ENCODE measurements at places on chromosomes 2 and 18. TPM values are rescaled to one million over a fixed set of nuclear protein-coding genes. Genes with fewer than 3 reads are reported as not detected.

Gene ACP1
- total RNA-seq: 64.2 TPM

Gene ALKAL2
- total RNA-seq: 0.99 TPM

Gene DHRS9
- 8.4 TPM for total RNA-seq

Gene SERPINB4
- not detected for total RNA-seq

DNA sequence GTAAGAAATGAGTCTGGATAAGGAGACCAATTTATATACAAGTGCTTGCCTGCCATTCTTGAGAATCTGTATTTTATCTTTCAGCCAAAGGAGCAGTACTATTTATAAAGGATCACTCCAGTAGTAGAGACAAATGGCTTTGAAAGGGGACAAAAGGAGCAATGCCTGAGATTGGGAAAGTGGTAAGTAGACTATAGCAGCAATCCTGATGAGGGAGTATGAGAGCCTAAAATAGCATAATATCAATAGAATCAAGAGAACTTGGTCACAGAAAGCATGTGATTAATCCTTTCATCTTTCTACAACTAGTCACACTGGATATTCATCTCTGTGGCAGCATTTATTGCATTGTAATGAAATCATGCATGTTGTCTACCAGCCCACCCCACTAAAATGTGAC, 20.2 kb downstream of the NRXN1 start:
- no peak for DNase-seq

DNA sequence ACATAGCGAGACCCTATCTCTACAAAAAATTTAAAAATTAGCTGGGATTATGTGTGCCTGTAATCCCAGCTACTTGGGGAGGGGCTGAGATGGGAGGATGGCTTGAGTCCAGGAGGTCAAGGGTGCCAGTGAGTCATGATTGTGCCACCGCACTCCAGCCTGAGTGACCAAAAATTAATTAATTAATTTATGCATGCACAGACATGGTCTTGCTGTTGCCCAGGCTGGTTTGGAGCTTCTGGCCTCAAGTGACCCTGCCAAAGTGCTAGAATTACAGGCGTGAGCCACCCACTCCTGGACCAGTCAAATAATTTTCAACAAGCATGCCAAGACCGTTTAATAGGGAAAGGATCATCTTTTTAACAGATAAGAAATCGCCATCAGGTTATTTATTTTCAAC, 57.7 kb upstream of the TFCP2L1 start:
- no peak for DNase-seq

DNA sequence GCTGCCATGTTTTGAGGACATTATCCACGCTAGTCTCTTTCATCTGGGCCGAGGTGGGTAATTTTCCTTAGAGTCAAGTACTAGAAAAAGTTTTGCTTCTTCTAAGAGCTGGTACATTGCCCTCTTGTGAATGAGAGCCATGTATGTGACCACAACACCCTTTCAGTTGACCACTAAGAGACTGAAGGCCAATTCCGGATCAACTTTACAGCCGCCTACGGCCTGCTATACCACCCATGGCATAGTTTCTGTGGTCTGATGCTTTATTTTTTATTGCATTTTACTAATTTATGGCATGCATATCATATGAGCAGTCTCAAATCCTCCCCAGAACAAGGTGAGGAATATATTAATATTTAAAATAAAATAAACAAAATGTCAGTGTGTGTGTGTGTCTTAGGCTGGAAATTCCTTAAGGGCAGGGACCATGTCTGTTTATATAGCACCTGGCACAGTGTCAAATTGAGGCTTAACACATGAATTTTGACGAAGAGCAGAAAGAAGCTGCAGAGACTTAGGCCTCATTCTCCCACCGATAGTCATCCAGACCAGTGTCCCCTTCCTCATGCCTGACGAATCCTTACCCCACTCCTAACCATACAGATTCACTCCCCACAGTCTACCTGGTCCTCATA, 35.4 kb downstream of the PSD4 start:
- DNase-seq: no peak

DNA sequence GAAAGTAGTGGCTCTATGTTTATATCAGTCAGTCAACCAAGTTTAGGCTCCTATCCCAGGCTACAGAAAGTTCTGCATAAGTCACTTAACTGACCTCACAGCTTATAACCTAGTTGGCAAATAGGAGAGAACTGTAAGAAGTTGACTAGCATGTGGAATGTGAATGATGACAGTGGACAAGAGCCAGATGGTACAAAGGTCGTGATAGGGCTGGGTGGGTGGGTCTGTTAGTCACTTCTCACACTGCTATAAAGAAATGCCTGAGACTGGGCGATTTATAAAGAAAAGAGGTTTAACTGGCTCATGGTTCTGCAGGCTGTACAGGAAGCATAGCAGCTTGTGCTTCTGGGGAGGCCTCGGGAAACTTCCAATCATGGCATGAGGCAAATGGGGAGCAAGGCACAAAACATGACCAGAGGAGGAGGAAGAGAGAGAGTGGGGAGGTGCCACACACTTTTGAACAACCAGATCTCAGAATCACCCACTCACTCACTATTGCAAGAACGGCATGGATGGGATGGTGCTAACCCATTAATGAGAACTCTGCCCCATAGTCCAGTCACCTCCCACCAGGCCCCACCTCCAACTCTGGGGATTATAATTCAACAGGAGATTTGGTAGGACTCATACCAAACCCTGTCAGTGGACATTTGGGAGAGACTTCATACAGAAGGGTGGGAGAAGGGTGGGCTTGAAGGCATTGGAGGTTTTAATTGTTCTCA, 68.8 kb downstream of the LTBP1 start:
- no peak for DNase-seq

DNA sequence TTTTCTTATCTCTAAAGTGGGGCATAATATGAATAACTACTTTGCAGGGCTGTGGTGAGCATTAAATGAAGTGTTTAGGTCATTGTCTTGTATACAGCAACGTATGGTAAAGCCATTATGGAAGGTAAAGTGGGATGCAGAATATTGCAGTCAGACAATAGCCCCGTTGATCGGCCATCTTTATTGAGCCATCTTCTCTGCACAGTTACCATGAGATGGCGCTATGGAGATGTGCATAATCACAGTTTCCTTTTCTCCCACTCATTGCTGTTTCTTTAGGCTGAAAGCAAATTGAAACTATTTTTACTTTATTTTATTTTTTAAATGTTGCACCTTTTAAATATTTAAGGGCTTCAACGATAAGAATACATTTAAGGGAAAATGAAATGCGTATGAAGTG, 108.9 kb downstream of the THSD7B start:
- no peak for DNase-seq

DNA sequence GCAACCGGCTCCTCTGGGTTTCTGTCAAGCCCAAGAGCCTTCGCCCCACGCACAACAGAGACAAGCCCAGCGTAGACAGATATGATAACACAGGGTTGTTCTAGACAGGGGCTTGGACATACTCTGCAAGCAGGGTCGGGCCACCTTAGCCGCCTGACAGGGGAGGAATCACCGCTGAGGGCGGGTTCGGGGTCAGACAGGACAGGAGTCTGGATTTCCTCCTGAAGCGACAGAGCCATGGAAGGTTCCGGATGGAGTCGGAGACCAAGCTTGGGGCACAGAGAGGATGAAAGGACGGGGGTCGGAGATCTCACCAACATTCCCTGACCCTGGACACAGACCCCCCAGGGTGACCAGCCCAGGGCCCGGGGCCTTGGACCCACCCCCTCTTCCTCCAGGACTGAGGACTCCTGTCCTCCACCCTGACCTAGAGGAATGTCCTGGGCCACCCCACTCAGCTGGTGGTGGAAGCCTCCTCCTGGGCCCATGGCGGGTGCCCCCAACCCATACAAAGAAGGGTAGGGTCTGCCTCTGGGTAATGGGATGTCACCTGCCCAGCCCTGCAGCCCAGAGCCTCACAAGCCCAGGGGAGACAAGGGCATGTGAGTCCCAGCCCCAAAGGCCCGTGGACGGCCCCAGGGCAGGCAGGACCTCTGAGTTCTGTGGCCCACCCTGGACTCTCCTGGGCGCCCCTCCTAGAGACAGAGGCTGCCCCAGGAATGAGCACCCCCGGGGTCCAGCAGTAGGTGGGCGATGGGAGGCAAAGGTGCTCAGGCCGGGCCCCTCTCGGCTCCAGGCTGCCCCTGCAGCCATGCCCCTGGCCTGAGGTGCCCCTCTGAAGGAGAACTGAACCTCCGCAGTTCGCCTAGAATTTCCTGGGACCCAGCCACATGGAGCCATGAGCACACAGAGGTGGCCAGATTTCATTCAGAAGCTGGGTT, 44.1 kb upstream of the GPC1 start:
- DNase-seq: peak; percentile 4

GRCh38 chr2:3292416-3292815, 85.2 kb downstream of the EIPR1 start:
- no peak for DNase-seq

DNA sequence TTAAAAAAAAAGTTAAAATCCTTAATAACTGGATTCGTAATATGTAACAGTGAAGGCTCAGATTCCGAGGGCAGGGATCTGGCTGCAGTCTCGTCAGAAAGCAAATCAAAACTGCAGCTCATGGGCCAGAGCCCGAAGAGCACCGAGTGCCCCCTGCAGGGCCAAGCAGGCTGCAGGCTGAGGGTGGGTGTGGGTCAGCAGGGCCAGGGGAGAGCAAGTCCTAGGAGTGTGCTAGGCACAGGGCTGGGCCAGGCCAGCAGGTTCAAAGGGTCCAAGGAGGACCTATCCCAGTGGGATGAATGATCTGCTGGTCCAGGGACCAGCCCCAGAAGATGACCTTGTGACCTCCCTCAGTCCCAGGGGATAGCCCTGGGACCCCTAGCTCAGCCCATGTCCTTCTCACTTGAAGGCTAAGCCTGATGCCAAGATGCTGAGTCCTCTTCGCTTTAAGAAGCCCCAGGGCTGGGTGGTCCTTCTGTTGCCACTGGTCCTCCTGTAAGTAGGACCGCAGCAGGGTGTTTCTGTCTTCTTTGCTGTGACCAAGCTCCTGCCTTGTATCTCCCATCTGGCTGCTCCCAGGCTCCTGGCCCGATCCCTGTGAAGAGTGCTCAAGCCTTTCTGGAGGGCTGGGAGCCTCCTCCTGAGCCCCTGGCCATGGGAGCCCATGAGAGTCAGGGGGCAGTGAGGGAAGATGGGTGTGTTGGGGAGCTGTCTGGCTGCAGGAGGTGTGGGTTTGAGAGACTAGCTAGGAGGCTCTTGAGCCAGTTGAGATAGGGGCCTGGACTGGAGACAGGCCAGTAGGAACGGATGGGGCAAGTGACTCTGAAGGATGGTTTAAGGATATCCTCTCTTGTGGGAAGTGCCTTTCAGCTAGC, 150.7 kb downstream of the DYSF start:
- DNase-seq: no peak

DNA sequence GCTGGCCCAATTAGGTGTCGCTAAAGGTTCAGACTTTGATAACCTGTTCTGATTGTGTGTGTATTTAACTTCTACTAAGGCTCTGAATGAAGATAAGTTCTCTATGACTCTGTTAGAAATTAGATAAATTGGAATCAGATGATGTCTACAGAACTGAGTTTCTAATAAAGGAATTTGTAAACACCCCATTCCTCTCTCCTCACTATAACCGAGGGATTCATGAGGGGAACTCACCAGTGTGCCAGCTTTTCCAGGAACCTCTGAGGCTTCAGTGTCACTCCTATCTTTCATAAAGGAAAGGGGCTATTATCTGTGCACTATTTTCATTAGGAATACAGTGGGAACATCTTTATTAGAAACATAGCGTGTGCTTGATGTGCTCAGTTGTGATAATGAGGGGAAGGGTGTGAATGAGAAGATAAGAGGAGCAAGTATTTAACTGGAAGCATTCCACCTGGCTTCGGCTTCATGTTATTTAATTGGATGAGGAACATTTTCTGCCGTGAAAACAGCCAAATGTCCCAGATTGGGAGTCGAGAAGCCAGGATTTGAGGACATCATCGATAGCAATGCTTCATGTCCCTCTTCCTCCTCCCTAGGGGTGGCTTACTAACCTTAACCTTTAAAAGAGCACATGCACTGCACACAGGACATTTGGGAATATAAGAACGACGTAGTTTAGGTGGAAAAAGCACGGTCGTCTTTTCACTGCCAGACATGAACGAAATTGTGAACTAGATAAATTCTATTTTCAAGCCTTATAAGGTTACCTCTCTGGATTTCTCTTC, 84.8 kb upstream of the TCF4 start:
- DNase-seq: no peak

DNA sequence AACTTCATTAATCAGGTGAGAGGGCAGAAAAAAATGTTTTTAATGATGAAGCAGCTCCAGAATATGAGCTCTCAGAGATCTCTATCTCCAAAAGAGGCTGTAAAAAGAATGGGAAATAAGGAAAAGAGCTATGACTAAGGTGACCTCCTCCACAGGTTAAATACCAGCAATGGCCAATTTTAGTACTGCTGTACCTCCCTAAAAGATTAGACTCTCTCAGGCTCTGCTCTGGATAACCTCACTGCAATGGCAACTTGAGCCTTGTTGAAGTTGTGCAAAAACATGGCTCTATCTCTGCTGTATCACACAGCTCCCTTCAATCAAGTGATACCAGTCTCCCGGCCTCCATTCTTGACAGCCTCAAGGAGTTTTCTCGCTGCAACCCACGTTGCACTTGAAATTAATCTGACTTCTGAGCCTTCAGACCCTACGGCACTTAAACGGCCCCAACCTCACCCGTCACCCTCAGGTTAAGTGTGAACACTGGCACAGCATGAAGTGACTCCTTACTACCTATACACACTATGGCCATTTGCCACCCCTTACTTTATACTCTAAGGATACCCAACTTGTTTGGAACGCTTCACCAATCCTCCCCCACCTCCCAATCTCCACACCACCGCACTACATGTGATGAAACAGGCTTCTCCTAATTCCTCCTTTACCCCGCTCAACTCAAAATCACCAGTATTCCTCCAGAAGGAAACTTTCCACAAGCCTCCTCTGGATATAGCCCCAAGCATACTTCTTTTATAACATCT, 36.3 kb downstream of the SMAD2 start:
- no peak for DNase-seq

DNA sequence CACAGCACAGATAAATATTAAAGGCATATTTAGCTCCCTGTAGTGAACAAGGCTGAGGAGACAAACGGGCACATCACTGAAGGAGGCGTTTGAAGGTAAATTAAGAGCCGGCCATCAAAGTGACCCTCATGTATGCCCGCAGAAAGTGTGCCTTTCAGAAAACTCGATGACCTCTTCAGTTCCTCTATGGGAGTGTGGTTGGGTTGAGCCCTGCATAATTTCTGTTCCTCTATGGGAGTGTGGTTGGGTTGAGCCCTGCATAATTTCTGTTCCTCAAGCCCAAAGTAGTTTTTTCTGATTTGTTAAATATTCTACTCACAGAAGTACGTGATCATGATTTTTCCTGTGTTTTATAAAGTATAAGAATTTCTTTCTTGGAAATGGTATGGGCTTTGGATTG, 568.5 kb downstream of the TSN start:
- DNase-seq: no peak

DNA sequence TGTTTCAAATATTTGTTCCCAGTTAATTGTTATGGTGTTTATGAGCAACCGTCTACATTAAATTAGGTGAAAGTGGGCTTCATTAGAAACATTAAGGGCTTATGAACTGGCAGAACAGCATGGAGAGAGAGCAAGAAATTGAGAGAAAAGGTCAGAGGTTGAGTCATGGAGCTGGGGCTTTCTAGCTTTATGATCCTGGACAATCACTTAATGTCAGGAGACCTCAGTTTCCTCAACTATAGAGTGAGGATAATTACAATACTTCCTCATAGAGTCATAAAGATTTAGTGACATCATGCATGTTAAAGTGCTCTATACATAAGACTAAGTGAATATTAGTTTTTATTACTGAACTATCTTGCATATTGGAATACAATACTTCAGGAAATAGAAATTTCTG, 83.9 kb downstream of the PLCL1 start:
- no peak for DNase-seq

Data from heart left ventricle (tissue), 16 donors.